AG09309 (cell line): ENCODE measurements at places on chromosomes 11 and 22.

DNA sequence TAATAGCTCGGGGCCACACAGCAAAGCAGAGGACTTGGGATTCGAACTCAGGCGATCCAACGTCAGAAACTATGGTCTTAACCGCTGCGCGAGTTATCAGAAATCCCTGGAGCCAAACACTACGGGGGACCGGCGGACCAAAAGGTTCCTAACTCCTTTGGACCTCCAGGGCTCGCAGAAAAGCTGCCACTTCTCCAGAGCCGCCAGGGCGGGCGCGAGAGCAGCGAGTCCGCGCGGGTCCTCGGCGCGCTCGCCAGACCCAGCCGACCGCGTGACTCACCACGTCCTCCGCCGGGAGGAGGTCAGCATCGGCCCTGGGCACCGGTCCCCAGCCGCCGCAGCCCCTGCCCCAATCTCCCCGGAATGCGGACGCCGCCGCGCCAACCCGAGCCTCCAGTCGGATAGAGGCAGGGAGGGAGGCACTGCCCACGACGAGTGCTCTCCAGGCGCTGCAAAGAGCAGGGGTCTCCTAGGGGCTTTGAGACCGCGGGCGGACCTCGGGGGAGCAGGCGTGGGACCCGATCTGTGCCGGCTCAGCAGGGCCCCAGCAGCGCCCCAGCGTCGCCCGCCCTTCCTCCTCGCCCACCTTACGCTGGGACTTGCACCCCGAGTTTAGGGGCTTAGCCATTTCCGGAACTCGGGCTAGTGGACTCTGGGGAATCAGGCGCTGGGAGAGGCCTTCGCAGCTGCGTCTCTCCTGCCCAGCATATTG is 6.2 kb upstream of the ALX4 start:
- no peak for DNase-seq

DNA sequence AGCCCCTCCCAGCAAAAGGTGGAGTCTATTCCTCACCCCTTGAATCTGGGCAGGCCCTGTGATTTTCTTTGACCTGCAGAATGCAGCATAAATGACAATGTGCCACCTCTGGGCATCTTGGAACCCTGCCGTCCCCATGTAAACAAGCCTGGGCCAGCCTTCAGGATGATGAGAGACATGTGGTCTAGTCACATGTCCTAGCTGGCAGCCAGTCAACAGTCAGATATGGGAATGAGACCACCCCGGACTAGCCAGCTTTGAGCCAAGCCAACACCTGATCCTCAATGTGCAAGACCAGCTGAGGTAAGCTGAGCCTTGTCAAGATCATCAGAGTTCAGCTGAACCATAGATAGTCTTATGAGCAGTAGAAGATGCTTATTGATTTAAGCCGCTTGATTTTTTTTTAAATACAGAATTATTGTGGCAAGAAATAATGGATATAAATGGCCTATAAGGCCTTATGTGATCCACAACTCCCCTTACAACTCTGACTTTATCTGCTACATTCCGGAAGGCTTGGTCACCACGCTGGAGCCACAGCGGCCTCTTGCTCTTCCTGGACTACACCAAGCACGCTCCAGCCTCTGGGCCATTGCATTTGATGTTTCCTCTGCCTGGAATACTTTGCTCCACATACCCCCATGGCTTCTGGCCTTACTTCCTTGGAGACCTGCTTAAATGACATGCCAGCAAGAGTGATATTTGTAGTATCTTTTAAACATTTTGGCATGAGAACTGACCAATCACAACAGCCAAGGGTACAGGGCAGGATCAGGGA is 225.9 kb upstream of the SESN3 start:
- DNase-seq = no peak

GRCh38 chr11:117809236-117810055 is 12.4 kb upstream of the DSCAML1 start:
- DNase-seq = no peak

DNA sequence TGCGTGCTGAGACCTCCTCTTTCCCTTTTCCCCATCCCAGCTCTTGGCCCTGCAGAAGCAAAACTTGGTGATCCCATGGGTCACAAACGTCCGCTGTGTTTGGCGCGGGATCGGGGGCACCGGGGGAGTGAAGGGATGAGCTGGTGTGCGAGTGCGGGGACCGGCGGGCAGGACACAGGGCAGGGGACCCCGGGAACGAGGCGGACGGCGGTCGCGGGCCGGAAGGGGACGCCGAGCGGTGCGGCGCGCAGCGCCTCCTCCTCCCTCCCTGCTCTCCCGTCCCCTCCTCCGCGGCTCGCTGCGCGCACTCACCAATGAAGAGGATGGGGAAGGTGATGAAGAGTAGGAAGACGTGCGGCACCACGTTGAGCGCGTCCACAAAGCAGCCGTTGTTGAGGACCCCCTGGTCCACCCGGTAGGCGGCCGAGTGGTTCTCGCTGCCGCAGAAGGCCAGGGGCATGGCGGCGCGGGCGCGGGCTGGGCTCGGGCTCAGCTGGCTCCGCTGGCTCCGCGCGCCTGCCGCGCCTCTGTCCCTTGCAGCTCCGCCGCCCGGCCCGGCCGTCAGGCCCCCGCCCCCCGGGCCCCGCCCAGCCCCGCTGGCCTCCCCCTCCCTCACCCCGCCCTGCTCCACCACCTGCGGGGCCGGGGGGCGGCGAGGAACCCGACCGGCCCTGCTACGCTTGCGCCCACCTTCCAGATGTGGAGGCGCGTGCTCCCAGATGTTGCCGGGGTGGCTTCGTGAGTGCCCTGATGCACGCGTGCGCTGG is at the start of gene ABCC8:
TSS of gene ABCC8 (minus strand) at position 529 of the 767 bp plus-strand sequence. CDS start at position 460, 69 bp downstream.
- DNase-seq = no peak

DNA sequence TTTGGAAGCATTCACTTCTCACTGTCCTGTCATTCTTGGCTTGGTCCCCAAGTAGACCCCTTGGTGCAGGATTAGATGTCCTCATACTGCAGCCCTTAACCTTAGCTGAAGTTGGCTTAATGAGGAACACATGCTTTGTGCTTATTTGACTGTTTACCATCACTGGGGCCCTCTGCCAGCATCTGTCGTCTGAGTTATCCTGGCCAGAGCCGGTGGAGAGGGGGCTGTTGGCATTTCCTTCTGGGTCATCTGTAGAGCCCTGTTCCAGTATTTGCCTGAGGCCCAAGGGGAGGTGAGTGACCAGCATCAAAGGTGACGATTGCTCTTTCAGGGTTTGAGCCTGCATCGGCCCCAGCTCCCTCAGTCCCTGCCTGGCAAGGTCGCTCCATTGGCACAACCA is 126.4 kb upstream of the RASSF10 start:
- DNase-seq = no peak

DNA sequence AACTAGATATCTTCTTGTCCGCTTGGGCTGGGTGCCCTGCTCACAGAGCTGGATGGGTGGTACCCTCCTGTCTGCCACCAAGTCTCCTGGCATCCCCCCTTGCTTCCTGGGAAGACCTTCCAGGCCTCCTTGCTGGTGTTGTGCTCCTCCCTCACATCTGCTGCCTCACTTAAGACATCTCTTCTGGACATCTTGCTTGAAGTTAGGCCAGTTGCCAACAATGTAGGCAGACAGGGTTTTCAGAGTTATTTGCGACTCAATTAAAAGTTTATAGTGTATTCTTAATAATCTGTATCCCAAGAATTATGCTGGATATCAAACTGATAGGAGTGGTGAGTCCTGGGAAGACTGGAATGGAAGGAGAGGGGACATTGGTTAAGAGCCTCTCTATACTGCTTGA is 64.0 kb upstream of the TNRC6B start:
- no peak for DNase-seq

- no peak for DNase-seq
Measured at GRCh38 chr11:27315836-27316235, 47.2 kb downstream of the CCDC34 start.

- DNase-seq = no peak
Measured at GRCh38 chr11:20360650-20361049, 2.9 kb upstream of the HTATIP2 start.

- no peak for DNase-seq
Measured at GRCh38 chr11:72626414-72626936, 47.7 kb downstream of the PDE2A start.

- DNase-seq = no peak
Measured at GRCh38 chr11:66003291-66003690, 988 bp downstream of the BANF1 start.

- no peak for DNase-seq
Measured at GRCh38 chr11:43366677-43367076, 8.0 kb downstream of the TTC17 start.

DNA sequence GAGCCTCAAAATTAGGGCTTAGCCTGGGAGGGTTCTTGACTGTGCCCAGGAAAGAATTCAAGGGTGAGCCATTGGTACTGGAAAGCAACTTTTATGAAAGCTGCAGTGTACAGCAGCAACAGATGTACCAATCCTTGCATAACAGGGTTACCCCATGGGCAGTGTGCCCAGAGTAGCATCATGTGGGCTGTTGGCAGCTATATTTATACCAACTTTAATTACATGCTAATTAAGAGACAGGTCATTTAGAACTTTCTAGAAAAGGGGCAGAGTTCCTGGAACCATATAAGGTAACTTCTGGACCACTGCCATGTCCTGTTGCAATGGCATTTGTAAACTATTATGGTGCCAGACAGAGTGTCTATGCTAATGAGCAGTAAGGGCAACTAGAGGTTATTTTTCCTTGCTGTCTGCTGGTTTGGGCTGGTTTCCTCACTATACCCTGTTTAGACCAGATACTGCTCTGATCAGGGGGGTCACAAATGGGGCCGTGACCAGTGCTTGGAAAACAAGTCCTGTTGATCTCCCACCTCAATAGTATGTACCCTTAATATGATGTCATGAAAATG is 1120.5 kb upstream of the RAG2 start:
- DNase-seq = no peak

GRCh38 chr11:5339771-5340322 is 3.5 kb downstream of the OR51B5 start:
- DNase-seq = no peak
